ENCODE measurements at places on chromosomes 4 and X.

DNA sequence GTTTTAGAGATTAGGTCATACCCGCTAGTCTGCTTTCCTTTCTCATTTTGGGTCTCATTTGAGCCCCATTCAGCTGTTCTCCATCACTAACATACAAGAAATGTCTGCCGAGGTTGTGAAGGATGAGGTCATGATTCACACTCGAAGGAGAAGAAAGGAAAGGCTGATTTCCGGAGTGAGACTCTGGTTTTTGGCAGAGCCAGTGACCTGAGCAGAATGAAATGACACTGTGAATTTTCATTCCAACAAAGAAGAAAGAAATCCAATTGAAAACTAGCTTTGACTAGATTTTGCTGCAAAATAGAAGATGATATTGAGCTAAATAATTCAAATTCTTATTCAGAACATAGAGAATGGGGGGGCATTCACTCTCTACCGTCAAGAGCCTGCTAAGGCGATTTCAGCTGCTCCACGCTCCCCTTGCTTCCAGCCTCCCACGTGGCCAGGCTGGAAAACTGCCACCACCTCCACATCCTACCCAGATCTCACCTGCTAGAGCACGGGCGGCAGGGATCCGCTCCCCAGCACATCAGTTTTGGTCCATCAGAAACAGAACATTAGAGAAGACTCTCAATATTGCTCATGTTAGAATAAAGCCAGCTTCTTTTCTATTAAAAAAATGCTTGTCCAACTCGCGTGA, 39.0 kb downstream of the F11 start:
- H3K4me3 ChIP-seq: no peak overlapping the region
- H3K4me1 ChIP-seq: no peaks in the 10 kb centered on the region
- H3K27ac ChIP-seq: no peak overlapping the region
- H3K36me3 ChIP-seq: no peaks in the 10 kb centered on the region
- no peak for DNase-seq

- no peak for DNase-seq
- 0 out of 2 replicates have a peak, but pooled peaks cover 11% of the 10 kb centered on the region for H3K4me1 ChIP-seq
- H3K4me3 ChIP-seq: no peak overlapping the region
- H3K27me3 ChIP-seq: no peaks in the 10 kb centered on the region
- no peaks in the 10 kb centered on the region for H3K36me3 ChIP-seq
Observed at GRCh38 chr4:110480746-110481271, 4.9 kb downstream of the ENPEP start.

DNA sequence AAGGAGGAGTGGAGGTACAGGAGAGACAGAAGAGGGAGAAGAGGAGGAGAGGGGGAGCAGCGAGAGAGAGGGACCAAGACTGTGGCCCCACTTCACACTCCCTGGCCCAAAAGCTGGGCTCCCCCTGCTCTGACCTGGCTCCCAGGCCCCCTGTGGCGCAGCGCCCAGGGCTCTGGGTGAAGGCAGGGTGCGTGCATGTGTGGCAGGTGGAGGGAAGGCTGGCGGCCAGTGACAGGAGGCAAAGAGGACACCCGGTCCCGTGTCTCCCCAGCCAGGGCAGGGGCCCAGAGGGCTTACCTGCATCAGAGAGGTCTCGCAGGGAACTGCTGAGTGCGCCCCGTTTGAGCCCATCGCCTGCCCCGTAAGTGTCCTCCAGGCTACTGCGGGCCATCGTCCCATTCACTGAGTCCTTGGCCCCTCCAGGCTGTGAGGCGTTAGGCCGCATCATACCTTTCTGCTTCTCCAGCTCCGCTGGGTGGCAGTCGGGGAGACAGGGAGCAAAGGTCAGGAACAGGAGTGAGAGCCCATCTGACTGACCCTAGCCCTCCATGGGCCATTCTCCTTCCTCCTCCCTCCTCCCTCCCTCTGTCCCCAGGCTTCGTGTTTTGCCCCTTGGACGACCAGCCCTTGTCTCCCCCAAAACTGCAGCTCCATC, 11.1 kb upstream of the KDM5C start:
- no peaks in the 10 kb centered on the region for H3K4me1 ChIP-seq
- H3K36me3 ChIP-seq: no peaks in the 10 kb centered on the region
- H3K27me3 ChIP-seq: no peaks in the 10 kb centered on the region
- H3K4me3 ChIP-seq: no peak overlapping the region

GRCh38 chrX:13159886-13160285, 115.5 kb upstream of the FAM9C start:
- H3K4me1 ChIP-seq: no peaks in the 10 kb centered on the region
- H3K27me3 ChIP-seq: no peaks in the 10 kb centered on the region

DNA sequence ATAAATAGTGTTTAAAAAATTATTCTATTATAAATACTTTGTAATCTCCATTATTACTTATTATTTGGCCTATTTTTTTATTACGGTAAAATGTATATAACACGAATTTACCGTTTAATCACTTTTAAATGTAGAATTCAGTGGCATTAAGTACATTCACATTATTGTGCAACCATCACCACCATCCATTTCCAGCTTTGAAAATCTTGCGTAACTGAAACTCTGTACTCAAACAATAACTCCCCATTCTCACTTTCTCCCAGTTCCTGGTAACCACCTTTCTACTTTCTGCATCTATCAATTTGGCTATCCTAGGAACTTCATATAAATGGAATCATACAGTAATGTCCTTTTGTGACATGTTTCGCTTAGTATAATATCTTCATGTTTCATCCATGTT, 45.7 kb downstream of the PASD1 start:
- H3K4me3 ChIP-seq: no peak overlapping the region
- no peaks in the 10 kb centered on the region for H3K4me1 ChIP-seq
- H3K36me3 ChIP-seq: no peaks in the 10 kb centered on the region
- DNase-seq: no peak
- no peak overlapping the region for H3K27ac ChIP-seq

DNA sequence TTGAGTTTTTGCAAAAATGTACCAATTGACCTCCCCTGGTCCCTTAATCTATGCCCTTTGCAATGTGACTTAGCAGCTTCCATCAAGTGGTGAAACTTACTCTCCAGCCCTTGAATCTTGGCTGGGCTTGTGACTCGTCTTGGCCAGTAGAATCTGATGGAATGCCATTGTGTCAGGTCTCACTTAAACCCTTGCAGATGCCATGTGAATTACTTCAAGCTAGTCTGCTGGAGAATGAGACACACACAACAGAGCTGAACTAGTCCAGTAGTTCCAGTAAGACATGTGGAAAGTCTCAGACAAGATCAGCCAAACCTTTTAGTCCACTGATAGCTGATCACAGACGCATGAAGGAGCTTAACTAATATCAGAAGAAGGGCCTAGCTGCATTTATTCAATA, 567.8 kb upstream of the CPEB2 start:
- no peak overlapping the region for H3K4me3 ChIP-seq
- no peaks in the 10 kb centered on the region for H3K4me1 ChIP-seq
- no peaks in the 10 kb centered on the region for H3K36me3 ChIP-seq

DNA sequence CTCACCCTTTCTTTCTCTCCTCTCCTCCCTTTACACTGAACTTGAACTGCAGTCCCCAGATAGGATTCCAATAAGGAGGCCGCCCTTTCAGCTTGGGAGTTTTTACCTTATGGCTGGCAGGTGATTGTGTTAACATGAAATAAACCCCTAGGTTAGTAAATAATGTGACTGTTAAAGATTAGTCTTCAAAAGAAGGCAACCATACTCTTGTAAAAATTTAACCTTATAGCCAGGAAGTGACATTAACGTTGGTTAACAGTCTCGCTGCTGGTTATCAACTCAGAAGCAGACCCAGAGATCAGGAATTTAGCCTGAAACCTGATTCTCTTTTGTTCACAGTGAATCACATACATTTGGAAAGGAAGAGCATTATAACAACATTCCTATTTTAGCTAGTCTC, 15.2 kb downstream of the FHDC1 start:
- no peak for DNase-seq
- no peaks in the 10 kb centered on the region for H3K27me3 ChIP-seq
- H3K4me1 ChIP-seq: no peaks in the 10 kb centered on the region
- H3K27ac ChIP-seq: no peak overlapping the region
- H3K4me3 ChIP-seq: no peak overlapping the region
- H3K36me3 ChIP-seq: no peaks in the 10 kb centered on the region

DNA sequence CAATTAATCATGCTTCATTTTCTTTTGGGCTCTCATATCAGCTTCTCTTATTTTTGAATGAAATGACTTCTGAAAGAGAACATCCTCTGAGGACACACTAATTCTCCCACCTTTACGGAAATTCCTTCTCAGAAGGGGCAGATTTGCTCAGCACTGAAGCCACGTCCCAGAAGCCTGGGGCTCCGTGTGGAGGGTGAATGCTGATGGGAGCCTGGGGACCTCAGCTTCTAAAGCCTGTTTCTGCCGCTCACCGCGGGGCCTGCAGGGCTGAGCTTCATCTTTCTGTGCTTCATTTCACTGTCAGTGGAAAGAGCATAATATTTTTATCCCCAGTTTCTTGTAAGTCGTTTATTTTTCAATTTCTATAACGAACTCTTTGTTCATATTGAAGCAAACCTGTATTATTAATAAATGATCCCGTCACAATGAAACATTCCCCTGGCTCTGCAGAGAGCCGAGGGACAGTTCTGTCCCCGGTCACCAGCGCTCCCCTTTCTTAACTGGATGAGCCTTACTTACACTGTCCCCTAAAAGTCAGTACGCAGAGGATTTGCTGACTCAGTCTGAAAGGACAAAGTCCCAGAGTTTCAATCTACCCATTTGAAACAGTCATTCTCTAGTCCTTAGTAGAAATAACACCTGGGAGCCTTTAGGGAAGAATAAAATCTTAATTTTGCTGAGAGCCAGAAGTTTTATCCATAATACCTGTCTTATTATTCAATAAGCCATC, 364.6 kb upstream of the FAT1 start:
- no peaks in the 10 kb centered on the region for H3K27me3 ChIP-seq
- H3K4me1 ChIP-seq: no peaks in the 10 kb centered on the region
- H3K36me3 ChIP-seq: no peaks in the 10 kb centered on the region
- no peak overlapping the region for H3K27ac ChIP-seq

- no peaks in the 10 kb centered on the region for H3K4me1 ChIP-seq
- H3K27me3 ChIP-seq: no peaks in the 10 kb centered on the region
- H3K27ac ChIP-seq: no peak overlapping the region
- H3K4me3 ChIP-seq: no peak overlapping the region
- DNase-seq: no peak
Observed at GRCh38 chr4:134780244-134780643, 578.7 kb upstream of the PABPC4L start.

- H3K36me3 ChIP-seq: no peaks in the 10 kb centered on the region
- H3K27me3 ChIP-seq: no peaks in the 10 kb centered on the region
- no peak for DNase-seq
- H3K4me3 ChIP-seq: no peak overlapping the region
Observed at GRCh38 chr4:915041-915474, 17.1 kb downstream of the GAK start.

GRCh38 chrX:10240918-10241317, 84.1 kb downstream of the CLCN4 start:
- no peak for DNase-seq
- H3K27me3 ChIP-seq: no peaks in the 10 kb centered on the region
- H3K27ac ChIP-seq: no peak overlapping the region
- H3K4me3 ChIP-seq: no peak overlapping the region
- no peaks in the 10 kb centered on the region for H3K36me3 ChIP-seq
- no peaks in the 10 kb centered on the region for H3K4me1 ChIP-seq

DNA sequence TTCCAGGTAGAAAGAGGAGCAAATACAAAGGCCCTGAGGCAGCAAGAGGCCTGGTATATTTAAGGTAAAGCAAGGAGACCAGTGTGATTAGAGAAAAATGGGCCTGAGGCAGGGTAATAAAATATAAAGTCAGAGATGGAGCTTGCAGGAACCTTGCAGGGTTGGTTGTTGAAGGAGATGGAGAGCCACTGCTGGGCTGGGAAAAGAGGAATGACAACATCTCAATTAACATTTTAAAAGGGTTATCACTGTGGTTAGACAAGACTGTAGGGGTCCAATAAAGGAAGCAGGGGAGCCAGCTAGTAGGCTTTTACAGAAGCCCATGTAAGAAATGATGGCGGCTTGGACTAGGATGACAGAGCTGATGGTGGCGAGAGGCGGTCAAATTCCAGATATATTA, 205.5 kb upstream of the MBNL3 start:
- no peaks in the 10 kb centered on the region for H3K36me3 ChIP-seq
- no peaks in the 10 kb centered on the region for H3K27me3 ChIP-seq
- H3K27ac ChIP-seq: no peak overlapping the region
- no peak for DNase-seq
- no peak overlapping the region for H3K4me3 ChIP-seq

- H3K4me3 ChIP-seq: peak overlapping the region; percentile 47
- H3K36me3 ChIP-seq: no peaks in the 10 kb centered on the region
- H3K27me3 ChIP-seq: no peaks in the 10 kb centered on the region
- H3K4me1 ChIP-seq: 0 out of 2 replicates have a peak, but pooled peaks cover 3% of the 10 kb centered on the region
- DNase-seq: peak; percentile 48
- H3K27ac ChIP-seq: peak overlapping the region; percentile 64
Observed at GRCh38 chrX:3461397-3462165, 115.1 kb upstream of the MXRA5 start.

GRCh38 chr4:85725721-85726170, 250.8 kb downstream of the ARHGAP24 start:
- peaks cover 19% of the 10 kb centered on the region for H3K4me1 ChIP-seq
- no peaks in the 10 kb centered on the region for H3K36me3 ChIP-seq
- H3K4me3 ChIP-seq: no peak overlapping the region
- peak overlapping the region; percentile 13 for H3K27ac ChIP-seq
- no peaks in the 10 kb centered on the region for H3K27me3 ChIP-seq

GRCh38 chr4:37905533-37906169, 14.8 kb downstream of the TBC1D1 start:
- H3K27ac ChIP-seq: no peak overlapping the region
- H3K4me3 ChIP-seq: no peak overlapping the region
- H3K27me3 ChIP-seq: no peaks in the 10 kb centered on the region
- no peaks in the 10 kb centered on the region for H3K4me1 ChIP-seq

- no peak overlapping the region for H3K27ac ChIP-seq
- H3K4me1 ChIP-seq: no peaks in the 10 kb centered on the region
- no peaks in the 10 kb centered on the region for H3K27me3 ChIP-seq
Observed at GRCh38 chr4:144564358-144564757, 81.6 kb upstream of the HHIP start.

- no peaks in the 10 kb centered on the region for H3K27me3 ChIP-seq
- no peak overlapping the region for H3K4me3 ChIP-seq
- H3K4me1 ChIP-seq: no peaks in the 10 kb centered on the region
- no peak overlapping the region for H3K27ac ChIP-seq
- no peak for DNase-seq
- H3K36me3 ChIP-seq: no peaks in the 10 kb centered on the region
Observed at GRCh38 chr4:82403725-82404124, 26.5 kb downstream of the HNRNPDL start.

DNA sequence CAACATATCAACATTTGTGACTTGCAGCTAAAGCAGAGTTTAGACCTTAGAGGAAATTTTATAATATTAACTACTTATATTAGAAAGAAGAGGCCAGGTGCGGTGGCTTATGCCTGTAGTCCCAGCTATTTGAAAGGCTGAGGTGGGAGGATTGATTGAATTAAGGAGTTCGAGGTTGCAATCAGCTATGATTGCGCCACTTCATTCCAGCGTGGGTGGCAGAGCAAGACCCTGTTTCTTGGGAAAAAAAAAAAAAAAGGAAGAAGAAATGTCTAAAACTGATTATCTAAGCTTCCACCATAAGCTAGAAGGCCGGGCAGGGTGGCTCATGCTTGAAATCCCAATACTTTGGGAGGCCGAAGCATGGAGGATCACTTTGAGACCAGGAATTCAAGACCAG, 42.0 kb upstream of the USP9X start:
- no peaks in the 10 kb centered on the region for H3K4me1 ChIP-seq
- H3K27ac ChIP-seq: no peak overlapping the region
- no peaks in the 10 kb centered on the region for H3K27me3 ChIP-seq
- no peak overlapping the region for H3K4me3 ChIP-seq

Measured in MM.1S (cell line).